ENCODE measurements at places on chromosomes 11 and 22.

- peak; percentile 30 for DNase-seq
Measured at GRCh38 chr22:36546092-36546804, 17.3 kb upstream of the EIF3D start.

DNA sequence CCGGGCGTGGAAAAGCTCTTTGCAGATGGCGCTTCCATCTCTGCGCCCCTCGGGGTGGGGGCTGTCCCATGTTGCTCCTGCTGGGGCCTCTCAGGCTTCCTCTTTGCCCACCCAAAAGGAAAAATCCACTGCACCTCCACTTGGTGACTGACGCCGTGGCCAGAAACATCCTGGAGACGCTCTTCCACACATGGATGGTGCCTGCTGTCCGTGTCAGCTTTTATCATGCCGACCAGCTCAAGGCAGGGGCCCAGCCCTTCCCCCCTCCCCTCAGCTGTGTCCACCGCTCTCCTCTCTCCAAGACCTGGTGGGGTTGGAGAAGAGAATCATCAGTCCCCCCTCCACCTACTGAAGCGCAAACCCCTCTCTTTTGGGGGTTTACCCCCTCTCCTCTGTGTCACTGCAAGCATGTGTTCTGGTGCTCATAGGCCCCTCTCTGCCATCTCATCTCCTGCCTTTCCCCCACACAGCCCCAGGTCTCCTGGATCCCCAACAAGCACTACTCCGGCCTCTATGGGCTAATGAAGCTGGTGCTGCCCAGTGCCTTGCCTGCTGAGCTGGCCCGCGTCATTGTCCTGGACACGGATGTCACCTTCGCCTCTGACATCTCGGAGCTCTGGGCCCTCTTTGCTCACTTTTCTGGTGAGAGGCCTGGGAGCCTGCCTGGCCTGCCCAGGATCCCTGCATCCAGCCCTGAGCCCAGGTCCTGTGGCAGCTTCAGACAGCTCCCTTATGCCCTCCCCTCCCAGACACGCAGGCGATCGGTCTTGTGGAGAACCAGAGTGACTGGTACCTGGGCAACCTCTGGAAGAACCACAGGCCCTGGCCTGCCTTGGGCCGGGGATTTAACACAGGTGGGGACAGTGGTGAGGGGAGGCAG lies 1.8 kb downstream of the LARGE2 start:
- DNase-seq = no peak

- peak; percentile 31 for DNase-seq
Measured at GRCh38 chr11:128624269-128625175, 37.2 kb upstream of the ETS1 start.

GRCh38 chr22:31944700-31945442 lies 536 bp downstream of the YWHAH start:
- peak; percentile 24 for DNase-seq

GRCh38 chr22:33073989-33074418 lies 15.8 kb upstream of the SYN3 start:
- no peak for DNase-seq

GRCh38 chr22:19012308-19012986 lies 76.4 kb upstream of the PRODH start:
- no peak for DNase-seq
